ENCODE measurements at places on chromosomes 7 and 10.

DNA sequence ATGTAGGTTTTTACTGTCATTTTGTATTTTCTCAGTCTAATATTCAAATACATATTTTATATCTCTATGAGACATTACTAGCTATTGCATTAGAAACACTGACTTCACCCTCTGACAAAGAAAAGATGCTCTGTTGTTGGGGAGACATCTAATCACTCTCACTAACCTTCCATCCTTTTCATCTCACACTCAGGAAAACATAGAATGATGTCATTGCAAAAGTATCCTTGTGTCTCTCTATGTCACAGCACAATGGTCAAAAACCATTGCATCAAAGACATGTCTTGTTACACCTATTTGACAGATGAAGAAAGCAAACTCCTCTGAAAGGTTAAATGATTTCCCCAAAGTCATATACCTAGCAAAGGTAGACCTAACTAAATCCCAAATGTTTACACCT is 231.3 kb upstream of the PTN start:
- DNase-seq, result no peak

DNA sequence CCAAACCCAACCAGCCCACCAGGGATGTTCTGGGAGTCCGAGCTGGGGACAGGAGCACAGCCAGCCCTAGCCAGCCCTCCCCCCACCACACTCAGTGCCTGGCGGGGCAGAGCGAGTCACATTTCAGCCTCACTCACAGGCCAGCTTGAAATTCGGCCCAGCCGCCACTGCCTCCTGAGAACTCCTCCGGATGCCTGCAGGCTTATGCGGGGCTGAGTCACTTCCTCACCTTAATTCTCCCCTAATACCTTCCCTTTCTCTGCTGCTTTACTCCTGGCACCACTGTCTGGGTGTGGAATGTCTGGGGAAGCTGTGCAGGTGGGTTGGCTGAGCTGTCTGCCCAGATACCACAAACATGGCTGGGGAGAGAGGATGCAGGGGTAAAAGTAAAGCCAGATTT is 22.6 kb upstream of the DLG5 start:
- DNase-seq, result no peak

GRCh38 chr7:22373388-22373787 is 16.4 kb upstream of the RAPGEF5 start:
- no peak for DNase-seq

- DNase-seq, result peak; percentile 24
These were observed 131.7 kb downstream of the DGKI start for GRCh38 chr7:137715121-137715520.

DNA sequence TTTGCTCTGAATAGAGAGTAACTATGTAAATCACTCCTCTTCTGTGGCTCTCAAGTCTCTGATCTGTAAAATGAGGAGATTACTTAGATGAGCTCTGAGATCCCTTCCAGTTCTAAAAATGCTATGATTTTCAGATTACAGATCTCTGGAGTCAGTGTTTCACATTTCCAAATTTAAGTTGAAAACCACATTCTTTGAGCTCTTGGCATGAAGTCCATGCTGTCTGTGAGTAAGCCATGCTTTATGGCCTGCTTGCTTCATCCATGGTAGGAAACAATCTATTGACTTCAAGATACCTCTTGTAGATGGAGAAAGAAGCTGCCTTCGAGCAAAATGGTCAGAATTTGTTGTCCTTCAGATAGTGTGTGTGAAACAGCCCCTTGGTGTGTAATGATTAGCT is 64.9 kb downstream of the CELF2 start:
- peak; percentile 11 for DNase-seq

DNA sequence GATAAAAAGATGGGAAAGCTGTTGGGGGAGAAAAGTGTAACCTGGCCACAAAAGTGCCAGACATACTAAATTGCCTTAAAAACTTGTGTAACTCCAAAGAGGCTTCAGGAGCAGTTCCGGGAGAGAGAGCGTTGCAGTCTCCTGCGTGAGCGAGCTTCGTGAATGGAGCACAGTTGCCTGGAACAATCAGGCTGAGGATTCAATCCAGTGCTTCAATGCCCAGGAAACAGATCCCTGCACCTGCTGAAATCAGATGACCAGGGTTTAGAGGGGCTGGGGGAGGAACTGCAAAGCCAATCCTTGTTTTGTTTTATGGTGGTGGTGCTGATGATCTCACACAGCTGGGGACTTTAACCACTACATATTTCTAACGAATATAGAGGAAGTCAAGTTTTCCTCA is 398.3 kb downstream of the DPP6 start:
- no peak for DNase-seq

GRCh38 chr7:101764221-101764620 is 53.2 kb upstream of the CUX1 start:
- no peak for DNase-seq

DNA sequence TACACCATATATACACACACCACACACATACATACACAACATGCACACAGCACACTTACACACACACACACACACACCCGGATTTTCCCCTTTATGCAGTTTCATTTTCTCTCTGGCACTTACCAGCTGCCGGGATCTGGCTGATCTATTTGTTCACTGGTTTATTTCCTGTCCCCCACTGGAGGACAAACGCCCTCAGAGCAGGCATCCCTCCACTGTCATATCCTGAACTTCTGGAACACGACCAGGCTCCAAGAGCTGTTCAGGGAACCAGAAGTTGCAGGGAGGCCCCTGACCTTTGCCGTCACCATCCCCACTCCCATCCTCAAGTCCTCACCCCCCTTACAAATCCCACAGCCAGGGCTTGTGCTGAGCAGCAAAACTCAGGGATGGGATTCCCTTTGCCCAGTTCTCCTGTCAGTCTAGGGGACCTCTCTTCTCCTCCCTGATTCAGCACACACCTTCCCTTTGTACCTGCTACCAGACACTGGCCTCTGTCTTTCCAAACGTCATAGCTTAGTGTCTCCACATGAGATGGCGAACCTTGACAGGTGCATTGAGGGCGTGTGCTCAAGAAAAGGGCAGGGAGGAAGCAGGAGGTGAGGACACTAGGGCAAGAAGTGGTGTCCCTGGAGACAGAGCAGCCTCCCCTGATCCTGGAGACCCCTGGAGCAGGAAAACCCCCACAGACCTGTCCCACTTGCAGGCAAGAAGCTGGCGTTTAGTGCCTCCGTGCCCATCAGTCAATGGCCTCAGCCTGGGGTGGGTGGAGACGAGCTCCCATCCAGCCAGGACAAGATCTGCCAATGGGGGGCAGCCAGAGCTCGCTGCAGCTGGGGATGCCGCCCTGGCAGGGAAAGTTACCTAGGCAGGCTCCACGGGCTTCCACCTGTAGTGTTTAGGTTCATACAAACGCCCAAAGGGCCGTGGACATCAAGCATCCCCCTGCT is 12.7 kb upstream of the DOCK1 start:
- DNase-seq, result no peak

DNA sequence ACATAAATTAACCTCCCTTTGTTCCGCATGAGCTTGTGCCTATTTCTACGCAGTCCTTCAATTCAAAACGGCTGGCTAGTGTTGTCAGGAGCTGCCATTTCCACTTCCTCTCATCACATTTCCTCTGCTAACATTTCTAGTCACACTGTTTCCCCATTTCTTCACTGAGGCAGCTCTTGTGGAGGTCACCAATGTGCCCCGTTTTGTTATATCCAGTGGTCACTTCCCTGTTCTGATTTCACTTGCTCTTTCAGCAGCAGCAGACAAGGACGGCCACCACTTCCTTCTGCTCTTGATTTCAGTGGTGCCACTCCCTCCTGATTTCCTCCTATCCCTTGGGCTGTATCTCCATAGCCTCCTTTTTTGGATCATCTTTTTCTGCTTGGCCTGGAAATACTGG is 64.8 kb upstream of the SEC61G start:
- no peak for DNase-seq
